Lung microvascular endothelial cell (primary cell): ENCODE measurements at places on chromosomes 1 and 21. TPM values are rescaled to one million over a fixed set of nuclear protein-coding genes. Genes with fewer than 3 reads are reported as not detected.

EPHB2 gene
- total RNA-seq: 18.7 and 20.9 TPM in 2 replicates

PTPN14 gene
- 57.1 and 71.8 TPM in 2 replicates for total RNA-seq

NPR1 gene
- total RNA-seq: 5.9 and 17.3 TPM in 2 replicates

LY9 gene
- total RNA-seq: not detected in 2 replicates

MMEL1 gene
- 1.4 and 2.8 TPM in 2 replicates for total RNA-seq

TMEM51 gene
- total RNA-seq: 5.9 and 9.3 TPM in 2 replicates
